Small intestine (tissue), 16 donors: ENCODE measurements at places on chromosomes 6 and 20.

GRCh38 chr6:13304580-13305260, 23.6 kb downstream of the TBC1D7 start:
- DNase-seq = no peak

DNA sequence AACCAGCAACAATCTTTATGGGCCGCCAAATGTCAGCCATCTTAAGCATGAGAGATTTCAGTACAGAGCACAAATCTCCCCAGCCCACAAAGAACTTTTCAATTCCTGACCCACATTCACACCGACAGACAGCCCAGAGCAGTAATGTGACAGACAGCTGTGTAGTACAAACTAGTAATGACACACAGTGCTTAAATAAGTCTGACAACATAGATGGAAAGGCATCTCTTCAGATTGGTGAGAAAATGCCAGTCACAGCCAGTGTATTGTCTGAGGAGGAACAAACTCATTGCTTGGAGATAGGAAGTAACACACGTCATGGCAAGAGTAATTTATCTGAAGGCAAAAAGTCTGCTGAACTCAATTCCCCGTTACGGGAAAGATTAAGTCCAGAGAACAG, 36.0 kb downstream of the KIZ start:
- DNase-seq = no peak

DNA sequence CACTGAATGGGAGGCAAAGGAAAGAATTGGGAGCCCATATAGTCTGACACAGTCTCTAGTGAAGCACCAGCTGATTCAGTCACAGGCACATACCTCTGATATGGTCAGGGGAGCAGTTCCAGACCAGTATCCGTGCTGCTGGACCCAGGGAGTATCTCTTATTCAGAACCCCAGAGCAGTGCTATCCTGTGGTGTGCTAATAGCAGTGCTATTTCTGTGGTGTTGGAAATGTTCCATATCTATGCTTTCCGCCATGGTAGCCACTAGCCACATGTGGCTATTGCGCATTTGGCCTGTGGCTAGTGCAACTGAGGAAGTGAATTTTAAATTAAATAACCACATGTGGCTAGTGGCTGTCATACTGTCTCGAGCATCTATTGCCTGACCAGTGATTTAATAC, 11.0 kb downstream of the SCUBE3 start:
- no peak for DNase-seq

- no peak for DNase-seq
Measured at GRCh38 chr6:28523241-28523622, 2.4 kb upstream of the GPX5 start.

GRCh38 chr6:18242062-18242851, 22.1 kb downstream of the DEK start:
- DNase-seq = no peak

DNA sequence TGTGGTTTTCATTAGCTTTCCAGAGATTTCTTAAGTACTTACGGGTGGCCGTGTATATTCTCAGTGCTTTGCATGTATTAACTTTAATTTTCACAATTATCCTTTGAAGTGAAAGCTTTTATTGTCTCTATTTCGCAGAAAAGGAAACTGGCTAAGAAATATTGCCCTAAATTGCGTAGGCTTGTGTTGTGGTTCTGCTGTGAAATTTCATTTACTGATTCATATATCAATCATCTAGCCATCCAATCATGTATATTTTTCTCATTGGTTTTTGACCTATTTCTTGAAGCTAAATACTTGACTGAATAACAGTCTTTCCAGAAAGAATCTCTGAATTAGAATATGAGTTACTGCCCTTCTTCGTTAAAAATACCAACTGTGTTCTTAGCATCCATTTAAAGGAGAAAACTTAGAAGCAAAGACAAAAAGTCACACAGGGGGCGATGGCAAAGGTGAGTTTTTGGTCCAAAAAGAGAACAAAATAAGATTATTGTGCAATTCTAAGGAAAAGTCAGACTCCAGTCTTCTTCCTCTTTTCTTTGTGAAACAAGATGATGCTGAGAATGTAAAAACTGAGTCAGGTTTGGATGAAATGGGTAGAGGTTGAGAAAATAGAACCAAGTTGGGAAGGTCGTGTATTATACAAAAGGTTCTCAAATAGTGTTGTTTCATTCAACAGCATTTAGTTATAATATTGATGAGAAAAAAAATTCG, 1.4 kb downstream of the CYB5R4 start:
- no peak for DNase-seq

DNA sequence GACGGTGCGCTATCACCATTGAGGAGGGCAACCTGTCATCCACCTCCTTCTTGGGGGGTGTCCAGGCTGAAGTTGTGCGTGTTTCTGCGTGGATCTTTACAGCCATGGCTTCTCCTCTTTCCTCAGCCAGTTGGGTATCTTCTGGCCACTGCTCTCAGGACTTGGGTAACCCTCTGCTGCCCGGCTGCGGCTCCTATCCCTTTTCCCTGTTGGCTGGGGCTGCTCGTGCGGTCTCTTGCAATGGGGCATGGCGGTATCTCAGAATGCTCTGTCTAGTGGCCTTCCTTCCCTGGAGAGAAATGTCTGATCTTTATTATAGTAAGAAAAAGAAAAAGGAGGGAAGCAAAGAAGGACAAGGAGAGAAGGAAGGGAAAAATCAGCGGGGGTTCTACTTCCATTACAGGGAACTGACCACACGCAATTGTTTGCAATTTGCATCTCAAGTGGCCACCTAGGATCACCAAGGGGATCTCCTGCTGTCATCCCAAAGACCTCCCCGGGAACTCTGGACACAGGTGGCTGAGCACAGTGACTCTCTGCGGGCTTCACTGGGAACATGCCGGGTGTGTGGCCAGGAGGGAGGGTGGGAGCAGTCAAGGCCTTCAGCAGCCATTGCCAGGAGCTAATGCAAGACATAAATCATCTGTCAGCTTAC, 60.8 kb downstream of the NPEPL1 start:
- DNase-seq = no peak

DNA sequence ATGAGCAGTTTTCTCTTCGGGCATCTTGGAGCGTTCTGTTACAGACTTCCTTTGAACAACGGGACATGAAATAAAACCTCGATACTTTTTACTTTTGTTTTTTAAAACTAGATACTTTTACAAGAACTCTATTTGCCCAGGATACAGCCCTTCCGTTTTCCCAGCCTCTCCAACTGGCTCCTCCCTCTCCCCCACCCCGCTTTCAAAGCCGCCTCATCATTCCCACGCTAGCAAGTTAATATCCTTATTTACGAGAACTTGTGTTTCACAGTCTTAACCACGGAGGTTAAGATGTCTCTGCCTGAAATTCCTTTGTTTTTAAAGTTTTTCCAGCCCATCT, 241 bp upstream of the CFAP206 start:
- no peak for DNase-seq
